Dermis microvascular lymphatic vessel endothelial cell (primary cell): ENCODE measurements at places on chromosomes 2 and 18.

GRCh38 chr2:237353215-237353614 lies 60.7 kb downstream of the COL6A3 start:
- no peak for DNase-seq

- no peak for DNase-seq
Observed at GRCh38 chr2:238203973-238204683, 633 bp upstream of the ILKAP start.

- peak; percentile 5 for DNase-seq
Observed at GRCh38 chr18:30889519-30890301, 152.8 kb downstream of the DSC3 start.

- no peak for DNase-seq
Observed at GRCh38 chr2:121001641-121002040, 266.0 kb downstream of the GLI2 start.

GRCh38 chr2:40886655-40887054 lies 434.8 kb upstream of the SLC8A1 start:
- DNase-seq: no peak
